Stimulated activated CD4-positive, alpha-beta T cell treated with anti-CD3 and anti-CD28 coated beads, Interleukin-1b, Interleukin-23, amount 100 ng/mL, for 24 hours (primary cell): ENCODE measurements at places on chromosomes 4 and X.

DNA sequence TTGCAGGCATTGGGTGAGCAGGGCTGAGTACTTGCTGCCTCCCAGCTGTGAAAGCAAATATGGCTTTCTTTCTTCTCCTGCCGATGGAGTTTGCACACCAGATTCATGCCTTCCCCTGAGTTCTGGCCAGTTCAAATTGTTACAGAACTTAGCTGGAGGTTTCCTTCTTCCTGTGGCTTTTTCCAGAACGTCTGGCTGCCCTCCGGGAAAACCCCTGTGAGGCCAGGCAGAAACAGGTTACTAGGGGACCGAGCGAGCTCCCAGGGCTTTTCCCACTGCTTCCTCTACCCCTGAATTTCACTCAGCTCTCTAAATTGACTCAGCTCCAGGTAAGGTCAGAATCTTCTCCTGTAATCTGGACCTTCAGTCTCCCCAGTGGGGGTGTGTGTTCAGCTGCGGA is 482.4 kb downstream of the C4orf33 start:
- no peak for DNase-seq

- DNase-seq, result no peak
Observed at GRCh38 chrX:118392716-118393115, 46.8 kb downstream of the WDR44 start.

DNA sequence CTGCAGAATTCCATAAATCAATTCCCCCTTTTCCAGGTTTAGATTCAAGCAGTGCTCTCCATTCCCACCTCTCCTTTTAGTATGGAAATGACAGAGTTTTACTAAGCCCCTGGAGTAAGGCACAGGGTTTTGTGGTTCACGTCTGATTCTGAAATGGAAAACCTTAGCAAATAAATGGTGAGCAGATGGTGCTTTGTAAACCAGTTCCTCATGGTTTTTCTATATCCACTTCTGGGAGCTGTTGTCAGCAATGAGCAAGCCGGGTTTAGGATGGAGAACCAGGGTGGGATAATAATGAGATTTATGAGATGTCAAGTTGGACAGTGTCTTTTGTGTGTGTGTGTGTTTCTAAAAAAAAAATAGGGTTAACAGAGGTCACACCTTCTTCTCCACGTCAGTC is 113.8 kb upstream of the RBPJ start:
- DNase-seq, result no peak

- no peak for DNase-seq
Observed at GRCh38 chr4:1367936-1368289, 20.9 kb downstream of the UVSSA start.

DNA sequence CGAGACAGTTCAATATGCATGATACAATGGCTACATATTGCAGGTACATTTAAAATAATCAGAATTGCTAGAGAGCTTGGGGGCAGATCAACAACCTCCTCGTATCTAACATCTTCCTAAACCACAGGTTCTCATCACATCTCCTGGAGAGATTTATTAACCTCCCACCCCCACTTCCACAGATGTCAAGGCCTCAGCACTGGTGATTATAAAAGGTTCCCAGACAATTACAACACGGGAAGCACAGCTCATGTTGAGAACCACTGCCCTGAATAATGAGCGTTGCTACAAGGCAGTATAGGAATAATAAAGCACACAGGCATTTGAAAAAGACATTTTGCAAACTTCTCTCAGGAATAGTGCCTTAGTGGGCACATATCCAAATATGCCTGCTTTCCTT is 42.8 kb downstream of the ELOVL6 start:
- DNase-seq, result no peak

GRCh38 chr4:128384765-128385598 is 97.4 kb upstream of the PGRMC2 start:
- DNase-seq, result no peak

GRCh38 chr4:43047058-43047457 is 154.5 kb downstream of the GRXCR1 start:
- no peak for DNase-seq

- no peak for DNase-seq
Observed at GRCh38 chr4:2101346-2102044, 42.4 kb downstream of the NAT8L start.

- no peak for DNase-seq
Observed at GRCh38 chrX:150012647-150013381, 74.5 kb upstream of the EOLA2 start.

DNA sequence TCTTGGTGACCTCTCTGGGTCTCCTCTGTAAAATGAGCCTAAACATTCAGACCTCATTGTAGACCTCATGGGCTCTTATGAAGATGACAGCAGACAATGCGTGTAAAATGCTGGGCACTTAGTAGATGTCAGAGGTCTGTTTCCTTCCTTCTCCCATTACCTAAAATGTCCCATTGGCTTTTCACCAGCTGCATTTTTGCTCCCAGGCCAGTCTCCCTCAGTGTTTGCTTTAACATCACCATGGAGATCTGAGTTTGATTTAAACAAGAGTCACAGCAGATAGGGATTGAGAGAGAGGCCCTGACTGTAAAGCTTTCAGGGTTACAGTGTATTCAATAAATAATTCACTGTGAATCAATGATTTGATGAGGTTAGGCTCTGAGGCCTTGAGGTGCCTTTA is 24.3 kb downstream of the PSAPL1 start:
- DNase-seq, result no peak

DNA sequence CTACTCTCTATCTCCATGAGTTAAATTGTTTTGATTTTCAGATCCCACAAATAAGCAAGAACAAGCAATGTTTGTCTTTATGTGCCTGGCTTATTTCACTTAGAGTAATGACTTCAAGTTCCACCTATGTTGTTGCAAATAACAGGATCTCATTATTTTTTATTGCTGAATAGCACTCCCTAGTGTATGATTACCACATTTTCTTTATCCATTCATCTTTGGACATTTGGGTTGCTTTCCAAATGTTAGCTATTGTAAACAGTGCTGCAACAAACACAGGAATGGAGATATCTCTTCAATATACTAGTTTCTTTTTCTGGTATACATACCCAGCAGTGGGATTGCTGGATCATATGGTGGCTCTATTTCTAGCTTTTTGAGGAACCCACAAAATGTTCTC is 136.0 kb downstream of the SLITRK2 start:
- DNase-seq, result no peak

GRCh38 chr4:98166025-98166730 is 22.9 kb upstream of the STPG2 start:
- DNase-seq, result no peak

DNA sequence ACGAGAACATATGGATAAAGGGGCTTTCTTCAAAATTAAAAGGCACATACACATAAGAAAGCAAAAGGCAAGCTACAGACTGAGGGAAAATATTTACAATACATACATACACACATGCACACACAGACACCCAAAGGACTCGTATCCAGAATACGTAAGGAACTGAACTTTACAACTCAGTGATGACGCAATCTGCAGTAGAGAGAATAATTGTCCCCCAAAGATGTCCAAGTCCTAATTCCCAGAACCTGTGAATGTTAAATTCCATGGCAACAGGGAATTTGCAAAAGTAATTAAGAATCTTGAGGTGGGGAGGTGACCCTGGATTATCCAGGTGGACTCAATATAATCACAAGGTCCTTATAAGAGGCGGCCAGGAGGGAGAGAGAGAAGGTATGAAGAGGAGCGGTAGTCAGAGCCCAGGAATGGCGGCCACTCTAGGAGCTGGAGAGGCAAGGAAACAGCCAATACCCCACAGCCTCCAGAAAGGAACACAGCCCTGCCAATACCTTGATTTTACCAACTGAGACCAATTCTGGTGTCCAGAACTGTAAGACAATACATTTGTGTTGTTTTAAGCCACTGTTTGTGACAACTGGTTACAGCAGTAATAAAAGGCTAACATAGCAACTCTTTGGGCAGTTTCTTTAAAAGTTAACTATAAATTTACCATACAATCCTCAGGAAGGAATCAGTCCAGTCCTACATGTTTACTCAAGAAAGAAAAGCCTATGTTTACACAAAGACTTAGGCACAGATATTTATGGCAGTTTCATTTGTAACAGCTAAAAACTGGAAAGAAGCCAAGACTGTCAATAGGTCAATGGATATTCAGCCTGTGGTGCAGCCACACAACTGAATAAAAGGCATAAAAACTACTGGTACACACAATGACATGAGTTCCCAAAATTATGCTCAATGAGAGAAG is 27.3 kb upstream of the STS start:
- no peak for DNase-seq

GRCh38 chr4:18882468-18882867 is 860.9 kb upstream of the LCORL start:
- no peak for DNase-seq

DNA sequence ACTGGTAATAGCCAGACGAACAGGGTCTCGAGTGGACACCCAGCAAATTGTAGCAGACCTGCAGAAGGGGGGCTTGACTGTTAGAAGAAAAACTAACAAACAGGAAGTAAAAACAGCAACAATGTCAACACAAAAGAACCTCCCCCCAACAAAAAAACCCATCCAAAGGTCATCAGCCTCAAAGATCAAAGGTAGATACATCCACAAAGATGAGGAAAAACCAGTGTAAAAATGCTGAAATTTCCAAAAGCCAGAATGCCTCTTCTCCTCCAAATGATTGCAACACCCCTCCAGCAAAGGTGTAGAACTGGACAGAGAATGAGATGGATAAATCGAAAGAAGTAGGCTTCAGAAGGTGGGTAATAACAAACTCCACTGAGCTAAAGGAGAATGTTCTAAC is 313.0 kb upstream of the TEX13C start:
- DNase-seq, result no peak

GRCh38 chr4:106898621-106899230 is 137.4 kb downstream of the DKK2 start:
- no peak for DNase-seq

DNA sequence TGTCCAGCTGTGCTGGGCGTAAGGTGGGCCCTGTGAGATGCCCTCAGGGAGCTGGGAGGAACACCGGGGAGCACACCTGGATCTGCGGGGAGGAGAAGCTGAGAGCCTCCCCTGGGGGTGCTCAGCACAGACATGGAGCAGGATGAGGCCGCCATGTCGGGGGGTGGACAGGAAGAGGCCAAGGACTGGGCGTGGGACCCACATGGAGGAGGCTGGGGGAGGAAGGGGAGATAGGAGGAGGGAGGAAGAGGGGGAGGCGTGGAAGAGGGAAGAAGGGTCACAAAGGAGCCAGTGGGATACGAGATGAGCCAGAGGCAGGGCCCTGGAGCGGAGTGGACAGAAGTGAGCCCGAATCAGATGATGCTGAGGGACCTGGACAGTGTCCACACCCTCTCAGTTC is 66.3 kb downstream of the ZFYVE28 start:
- no peak for DNase-seq

GRCh38 chr4:38856524-38857337 is at the start of gene TLR6:
Gene TLR6 (minus strand): TSS chr4:38856817. CDS start chr4:38829473, 27,344 bp downstream.
- DNase-seq, result peak; percentile 28

DNA sequence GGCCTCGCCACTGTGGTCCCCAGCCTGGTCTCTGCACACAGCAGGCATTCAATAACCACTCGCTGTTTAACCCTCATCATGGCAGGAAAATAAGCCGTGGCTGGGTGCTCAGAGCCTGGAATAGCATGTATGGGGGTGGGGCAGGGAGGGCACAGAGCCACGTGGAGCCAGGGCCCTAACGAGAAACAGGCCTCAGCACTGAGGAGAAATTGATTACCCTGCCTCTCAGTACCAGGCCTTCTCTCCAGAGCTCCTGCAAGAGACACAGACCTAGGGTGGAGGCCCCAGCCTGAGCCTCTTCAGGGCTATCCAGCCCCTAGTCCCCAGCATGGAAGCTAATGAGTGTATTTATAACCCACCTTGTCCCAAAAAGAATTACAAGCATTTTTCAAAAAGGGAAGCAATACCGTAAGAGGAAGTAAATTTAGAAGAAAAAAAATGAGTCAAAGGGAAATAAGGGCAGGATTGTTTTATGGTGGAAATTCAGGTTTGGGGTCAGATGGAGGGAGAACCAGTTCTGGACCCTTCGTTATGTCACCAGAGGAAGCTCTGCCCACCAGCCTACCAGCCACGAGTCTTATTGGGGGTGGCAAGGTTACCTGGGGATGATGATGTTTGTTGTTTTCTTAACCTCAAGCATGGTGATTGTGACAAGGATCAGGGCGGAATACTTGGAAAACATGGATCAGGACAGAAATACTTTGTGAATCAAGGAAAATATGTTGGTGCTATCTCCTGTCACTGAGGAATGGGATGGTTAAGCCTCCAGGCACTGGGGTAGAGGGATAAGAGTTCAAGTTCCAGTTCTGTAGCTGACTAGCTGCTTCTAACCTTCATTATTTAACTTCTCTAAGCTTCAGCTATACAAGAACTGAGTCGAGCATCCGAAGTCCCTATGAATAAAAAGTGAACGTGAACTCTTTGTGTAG is 101.9 kb upstream of the RBPJ start:
- DNase-seq, result no peak

GRCh38 chr4:169530048-169530447 is 82.3 kb downstream of the NEK1 start:
- DNase-seq, result no peak

- no peak for DNase-seq
Observed at GRCh38 chr4:20219521-20219920, 32.2 kb upstream of the SLIT2 start.

GRCh38 chr4:122479935-122480416 is 23.5 kb upstream of the IL2 start:
- DNase-seq, result no peak

- DNase-seq, result no peak
Observed at GRCh38 chr4:173264684-173265185, 69.4 kb downstream of the HMGB2 start.

DNA sequence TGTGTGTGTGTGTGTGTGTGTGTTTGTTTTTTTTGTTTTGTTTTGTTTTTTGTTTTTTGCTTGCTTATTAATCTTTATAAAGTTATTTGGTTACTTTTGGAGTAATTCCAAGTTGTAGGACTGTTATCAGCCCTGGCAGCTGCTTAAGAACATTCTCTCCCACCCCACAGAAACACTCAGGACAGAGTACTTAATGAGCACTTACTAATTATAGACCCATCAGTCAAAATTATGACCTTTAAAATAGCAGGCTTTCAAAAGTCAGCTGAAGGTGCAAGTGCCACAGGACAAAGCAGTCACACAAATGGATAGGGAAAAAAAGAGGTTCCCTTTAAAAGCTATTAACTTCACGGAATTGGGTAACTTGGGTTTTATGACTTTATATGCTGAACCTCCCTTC is 69.0 kb downstream of the BEND2 start:
- no peak for DNase-seq

GRCh38 chr4:116018831-116019230 is 905.4 kb upstream of the NDST4 start:
- no peak for DNase-seq

- DNase-seq, result no peak
Observed at GRCh38 chrX:130086447-130087206, 23.7 kb downstream of the ELF4 start.

DNA sequence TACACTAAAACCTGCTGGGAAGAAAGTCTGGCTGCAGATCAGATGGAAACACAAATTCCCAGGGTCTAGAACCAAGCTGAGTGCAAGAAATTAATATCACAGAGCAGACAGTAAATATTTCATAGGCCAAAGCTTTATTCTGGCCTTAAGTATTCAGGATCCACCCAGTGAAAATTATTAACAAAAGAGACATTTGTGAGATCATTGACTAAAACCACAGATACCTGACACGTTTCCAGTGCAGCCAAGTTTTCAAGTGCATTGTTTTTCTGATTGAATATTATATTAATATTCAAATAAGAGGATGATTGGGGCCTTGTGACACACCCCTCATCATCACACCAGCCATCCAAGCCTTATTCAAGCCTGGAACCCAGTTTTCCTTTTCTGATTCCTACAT is 10.3 kb downstream of the ELOVL6 start:
- no peak for DNase-seq
